HAP-1 (cell line): ENCODE measurements at places on chromosomes 2 and 18.
A peak's percentile ranks its signal among the peaks of the same experiment; 100 is the strongest.

DNA sequence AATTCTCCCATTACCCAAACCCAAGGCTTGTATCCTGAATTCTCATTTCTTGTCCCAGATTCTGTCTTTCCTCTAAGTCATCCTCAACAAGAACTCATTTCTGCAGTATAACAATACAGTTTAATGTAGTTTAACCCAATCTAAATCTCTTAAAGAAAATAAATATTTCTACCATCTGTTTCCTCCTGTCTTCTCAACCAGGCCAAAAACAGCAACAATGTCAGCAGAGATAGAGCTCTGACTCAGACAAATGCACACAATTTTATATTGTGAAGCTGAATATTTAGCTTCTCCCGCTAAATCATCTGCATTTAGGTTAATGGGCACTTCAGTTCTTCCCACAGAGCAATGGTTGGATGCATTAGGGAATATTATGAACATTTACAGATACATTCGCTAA is 35.7 kb upstream of the KYNU start:
- no peak for DNase-seq

DNA sequence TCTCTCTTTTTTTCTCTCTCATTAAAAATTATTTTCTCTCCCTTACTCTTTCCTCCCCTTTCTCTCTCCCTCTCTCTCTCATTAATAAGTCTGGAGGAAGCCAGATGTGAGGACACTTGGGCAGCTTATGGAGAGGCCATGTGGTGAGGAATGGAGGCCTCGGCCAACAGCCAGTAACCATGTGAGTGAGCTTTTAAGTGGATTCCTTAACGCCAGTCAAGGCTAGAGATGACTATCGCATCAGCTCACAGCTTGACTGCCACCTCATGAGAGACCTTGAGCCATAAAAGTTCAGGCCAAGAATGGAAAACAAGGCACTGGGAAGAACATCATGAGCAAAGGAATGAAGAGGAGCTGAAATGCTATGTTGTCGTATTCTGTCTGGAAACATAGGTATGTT is 39.1 kb downstream of the ETAA1 start:
- no peak for DNase-seq

GRCh38 chr2:200159829-200160781 is 146.4 kb upstream of the SPATS2L start:
- DNase-seq = no peak

DNA sequence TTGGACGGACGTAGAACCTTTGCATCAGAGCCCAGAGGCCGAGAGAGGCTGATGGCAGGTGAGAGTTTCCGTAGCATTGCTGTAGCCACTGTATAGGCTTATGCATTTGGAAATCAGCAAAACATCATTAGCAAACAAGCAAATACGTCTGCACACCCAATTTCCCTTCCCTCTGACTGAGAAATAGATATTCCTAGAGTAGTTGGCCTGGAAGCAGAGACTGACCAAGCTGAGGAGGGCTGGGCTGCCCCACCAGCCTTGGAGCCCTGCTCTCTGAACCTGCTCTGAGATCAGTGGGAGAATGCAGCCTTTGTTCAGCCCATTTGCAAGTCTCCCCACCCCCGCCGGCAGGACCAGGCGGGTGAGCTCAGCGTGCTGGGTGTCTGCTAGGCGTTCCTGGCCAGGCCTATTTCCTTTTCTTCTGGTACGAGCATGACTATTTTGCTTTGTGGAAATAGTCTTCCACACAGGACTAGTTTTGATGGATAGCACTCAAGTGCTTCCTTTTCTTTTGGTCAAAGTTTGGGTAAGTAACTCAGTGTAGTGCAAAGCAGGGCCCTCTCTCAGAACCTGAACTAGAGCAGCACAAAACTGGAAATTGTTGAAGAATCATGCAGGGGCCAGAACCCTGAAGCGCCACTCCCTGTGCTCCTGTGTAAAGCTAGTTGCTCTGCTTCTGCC is 21.9 kb upstream of the RNF149 start:
- peak; percentile 41 for DNase-seq

DNA sequence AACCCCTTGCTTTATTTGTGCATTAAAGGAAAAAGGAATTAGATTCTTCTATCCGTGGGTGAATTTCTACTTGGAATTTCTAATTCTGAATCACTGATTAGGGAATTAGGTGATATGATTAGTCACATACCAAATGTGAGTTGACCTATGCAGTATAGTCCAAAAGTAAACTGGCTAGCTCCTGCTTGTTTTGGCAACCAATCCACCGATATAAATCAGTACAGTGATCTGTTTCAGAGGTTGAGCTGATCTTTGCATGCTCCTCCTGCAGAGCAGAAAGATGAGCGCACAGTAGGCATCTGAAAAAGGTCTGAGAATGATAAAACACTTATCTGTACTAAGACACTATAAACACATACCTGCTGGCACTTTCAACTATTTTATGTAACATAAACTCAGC is 86.6 kb downstream of the LRP1B start:
- DNase-seq = no peak

- no peak for DNase-seq
Observed at GRCh38 chr2:101249826-101250225, 2.9 kb upstream of the CNOT11 start.

- DNase-seq = no peak
Observed at GRCh38 chr18:7307526-7307925, 76.6 kb downstream of the LRRC30 start.

- no peak for DNase-seq
Observed at GRCh38 chr2:136005462-136006196, 20.2 kb upstream of the DARS1 start.

DNA sequence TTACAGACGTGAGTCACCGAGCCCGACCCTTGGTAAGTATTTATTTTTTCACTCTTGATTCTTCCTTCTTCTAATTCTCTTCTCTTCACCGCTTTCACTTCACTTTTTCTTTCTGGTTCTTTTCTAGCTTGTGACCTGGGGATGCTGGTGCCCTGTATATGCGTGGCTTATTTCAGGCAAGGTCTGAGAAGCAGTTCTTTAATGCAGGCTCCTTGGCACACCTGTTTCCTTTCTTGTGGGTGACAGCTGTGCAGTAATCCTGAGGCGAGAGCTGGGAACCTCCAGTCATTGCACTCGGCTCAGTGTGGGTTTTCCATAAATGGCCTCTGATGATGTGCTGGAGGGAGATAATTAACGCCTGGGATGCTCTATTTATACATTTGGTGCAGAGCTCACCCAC is 193.8 kb downstream of the TSN start:
- DNase-seq = no peak

DNA sequence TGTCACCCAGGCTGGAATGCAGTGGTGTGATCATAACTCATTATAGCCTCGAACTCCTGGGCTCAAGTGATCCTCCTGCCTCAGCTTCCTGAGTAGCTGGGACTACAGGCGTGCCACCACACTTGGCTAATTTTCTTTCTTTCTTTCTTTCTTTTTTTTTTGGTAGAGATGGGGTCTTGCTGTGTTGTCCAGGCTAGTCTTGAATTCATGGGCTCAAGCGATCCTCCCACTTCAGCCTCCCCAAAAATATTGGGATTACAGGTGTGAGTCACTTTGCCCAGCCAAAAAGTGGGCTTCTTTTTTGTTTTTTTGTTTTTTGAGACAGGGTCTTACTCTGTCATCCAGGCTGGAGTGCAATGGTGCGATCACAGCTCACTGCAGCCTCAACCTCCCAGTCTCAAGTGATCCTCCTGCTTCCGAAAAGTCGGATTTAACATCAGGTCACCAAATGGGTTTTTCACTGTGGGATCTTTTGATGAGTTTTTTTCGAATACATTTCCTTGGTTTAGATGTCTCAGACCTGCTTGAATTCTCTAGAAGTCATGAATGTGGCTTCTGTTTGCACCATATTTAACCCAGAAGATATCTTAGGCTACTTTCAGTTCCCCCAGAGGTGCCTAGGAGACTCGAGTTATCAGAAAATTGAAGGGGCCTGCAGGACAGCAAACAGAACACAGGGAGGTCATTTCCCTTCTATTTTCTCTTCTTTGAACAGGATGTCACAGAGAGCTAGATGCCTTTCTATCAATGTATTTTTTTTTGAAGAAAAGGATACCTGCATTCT is 8.9 kb downstream of the RAB31 start:
- DNase-seq = no peak

DNA sequence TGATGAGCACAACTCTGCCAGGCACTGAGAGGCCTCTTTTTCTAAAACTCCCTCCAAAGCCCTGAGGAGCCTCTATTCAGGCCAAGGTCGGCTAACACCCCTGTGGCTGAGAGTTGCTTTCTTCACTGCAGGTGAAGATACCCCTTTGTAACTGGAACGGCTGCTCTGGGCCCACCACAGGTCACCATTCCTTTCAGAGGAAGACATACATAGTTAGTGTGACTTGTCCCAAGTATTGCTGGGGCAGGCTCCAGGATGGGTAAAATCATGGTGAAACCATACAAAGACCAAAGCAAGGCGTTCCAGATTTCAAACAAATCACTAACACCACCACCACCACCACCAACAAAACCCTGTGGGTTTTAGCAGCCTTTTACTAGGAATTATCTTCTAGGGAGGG is 36.8 kb downstream of the CHST10 start:
- no peak for DNase-seq
